ENCODE measurements at places on chromosomes 5 and 9.

DNA sequence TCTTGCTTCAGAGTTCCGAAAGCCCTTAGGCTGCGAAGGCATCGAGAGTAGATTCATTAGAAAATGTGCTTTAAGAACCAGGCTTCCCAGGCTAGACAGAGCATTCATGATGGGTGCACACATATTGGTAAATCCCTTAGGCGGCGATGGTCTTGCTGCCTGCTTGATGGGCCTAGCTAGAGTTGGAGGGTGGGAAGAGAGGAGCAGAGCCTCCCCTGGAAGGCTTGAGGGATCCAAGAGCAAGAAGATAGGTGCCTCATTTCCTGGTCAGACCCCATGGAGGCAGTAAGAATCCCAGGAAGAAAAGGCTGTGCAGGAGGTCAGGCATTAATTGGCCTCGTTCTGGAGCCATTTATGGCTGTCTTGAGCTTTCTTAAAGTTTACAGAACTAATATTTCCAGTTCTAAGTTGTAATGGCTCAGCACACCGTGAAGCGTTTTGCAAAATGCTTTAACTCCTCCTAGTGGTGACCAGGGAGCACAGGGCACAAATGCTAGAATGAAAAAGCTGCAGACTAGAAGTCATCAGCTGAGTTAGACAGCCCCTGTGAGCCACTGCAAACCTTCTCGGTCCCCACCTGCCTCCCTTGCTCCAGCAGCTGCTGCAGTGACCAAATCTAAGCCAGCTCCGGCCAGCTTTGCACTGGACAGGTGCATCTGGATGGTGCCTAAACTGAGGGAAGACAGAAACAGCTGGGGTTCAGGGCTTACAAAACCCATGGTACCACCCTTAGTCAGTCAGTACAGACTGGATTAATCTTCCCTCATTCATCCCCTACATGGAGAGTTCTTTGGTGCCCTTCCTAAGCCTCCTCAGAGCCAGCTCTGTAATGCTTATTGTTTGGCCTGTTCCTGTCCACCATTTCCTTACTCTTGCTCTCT, 14.7 kb downstream of the SLC45A2 start:
- DNase-seq: no peak

DNA sequence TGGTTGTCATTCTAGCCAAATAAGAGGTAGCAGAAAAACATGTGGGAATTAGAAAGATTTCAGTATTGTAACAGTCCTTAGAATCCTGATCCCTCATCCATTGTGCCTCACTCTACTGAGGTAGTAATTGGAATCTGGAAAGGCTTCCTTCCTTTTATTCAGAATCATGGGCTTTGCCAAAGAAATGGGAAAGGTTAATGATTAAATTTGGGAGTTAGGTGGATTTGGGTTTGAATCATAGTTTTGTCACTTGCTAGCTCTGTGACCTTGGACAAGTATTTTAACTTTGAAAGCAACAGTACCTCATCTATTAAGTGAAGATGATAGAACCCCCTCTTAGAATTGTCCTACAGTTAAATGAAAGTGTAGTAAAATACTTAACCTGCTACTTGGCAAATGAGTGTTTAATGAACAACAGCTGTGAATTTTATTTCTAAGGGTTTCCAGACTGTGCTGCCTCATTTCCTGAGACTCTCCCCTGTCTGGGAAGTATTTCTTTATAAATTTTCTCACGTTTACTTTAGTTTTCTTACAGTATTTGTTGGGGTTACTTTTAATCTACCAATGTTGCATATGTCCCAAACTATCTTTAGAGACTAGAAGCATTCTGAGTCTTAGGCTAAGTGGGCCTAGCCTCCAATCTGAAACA, 11.7 kb downstream of the SPDL1 start:
- no peak for DNase-seq

DNA sequence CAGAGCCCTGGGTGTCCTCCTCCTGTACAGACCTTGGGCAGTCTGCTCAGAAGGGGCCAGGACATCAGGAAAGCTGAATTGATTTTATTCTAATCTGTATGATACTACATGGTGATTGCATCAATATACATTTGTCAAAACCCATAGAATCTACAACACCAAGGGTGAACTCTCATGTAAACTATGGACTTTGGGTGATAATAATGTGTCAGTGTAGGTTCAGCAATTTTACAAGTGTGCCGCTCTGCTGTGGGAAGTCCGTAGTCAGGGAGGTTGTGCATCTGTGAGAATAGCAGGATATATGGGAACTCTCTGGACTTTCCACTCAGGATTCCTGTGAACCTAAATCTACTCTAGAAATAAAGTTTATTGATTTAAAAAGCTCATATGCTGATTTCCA, 155.3 kb upstream of the NFIL3 start:
- no peak for DNase-seq

DNA sequence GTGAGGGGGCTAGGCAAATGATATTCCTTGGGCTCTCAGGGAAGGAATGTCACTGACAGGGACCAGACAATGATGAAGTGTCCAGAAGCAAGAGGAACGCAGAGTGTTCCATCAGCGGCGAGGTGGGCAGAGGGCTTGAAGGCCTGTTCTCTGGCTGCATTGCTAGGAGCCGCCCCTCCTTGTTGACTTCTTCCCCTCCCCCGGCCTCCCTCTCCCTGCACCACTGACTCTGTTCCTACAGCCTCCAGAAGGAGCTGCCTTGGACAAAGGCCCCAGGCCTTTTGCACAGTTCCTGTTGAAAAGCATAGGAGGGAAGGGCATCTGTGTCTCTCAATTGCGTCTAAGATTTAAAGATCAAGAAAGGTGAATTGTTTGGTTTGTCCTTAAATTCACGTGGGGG, 12.4 kb downstream of the TLX3 start:
- DNase-seq: no peak

DNA sequence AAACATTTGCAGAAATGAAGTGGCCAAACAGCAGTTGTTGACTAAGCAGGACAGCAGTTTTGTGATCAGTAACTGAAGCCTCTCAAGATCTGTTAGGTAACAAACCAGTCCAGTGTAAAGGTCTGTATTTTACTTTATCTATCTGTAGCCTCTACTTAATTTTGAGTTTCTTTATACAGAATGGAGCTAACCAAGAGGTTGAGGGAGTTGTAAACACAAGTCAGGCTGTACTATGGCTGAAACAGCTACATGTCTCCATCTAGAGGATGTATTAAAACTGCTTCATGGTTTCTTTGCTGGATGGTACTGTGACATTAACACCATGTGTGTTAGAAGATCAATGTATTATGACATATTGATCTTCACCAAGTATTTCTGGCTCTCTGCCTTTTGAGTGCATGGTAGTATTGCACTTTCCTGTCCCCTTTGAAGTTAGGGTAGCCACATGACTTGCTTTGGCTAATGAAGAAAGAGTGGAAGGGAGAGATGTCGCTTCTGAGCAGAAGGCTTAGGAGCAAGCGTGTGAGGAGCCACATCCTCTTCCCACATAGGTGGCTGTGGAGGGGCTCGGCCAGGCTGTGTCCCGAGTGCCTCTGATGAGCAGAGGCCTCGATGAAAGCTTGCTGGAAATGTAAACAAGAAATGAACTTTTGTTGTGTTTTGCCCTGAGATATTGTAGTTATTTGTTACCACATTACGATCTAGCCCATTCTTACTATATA, 105.6 kb upstream of the PCA3 start:
- no peak for DNase-seq

DNA sequence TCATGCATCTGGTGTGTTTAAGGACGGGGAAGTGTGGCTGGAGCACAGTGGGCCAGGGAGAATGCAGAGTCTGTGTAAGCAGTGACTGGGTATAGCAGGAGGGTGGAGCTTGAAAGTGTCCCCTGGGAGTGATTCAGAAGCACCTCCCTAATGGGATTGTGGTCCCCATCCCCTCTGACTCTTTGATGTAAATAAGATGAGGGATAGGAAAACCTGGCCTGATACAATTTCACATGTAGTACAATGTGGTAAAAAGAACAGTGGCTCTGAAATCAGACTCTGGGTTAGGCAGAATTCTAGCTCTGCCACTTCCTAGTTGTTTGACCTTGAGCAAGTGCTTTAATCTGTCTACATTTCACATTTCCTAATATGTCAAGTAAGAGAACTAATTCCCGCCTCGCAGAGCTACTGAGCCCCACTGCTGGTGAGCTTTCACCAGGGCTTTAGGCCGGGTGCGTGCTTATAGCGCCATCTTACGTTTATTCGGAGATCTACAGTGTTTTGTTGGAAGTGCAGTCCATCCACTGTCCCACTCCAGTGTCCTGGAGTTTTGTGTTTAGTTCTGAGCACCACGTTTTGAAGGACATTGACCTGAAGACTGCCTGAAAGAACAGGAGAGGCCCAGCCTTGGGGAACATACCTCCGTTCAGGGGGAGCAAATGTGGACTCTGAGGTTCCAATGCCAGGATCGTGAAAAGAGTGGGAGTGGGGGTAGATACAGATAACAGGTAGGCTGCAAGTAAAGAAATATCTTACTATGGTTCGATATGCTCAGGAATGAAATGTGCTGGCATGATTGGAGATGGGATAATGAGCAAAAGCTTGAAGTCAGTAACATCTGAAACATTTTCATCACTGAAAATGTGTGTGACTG, 51.2 kb upstream of the TESK1 start:
- peak; percentile 18 for DNase-seq

GRCh38 chr9:112203536-112203935, 28.4 kb upstream of the SUSD1 start:
- no peak for DNase-seq

DNA sequence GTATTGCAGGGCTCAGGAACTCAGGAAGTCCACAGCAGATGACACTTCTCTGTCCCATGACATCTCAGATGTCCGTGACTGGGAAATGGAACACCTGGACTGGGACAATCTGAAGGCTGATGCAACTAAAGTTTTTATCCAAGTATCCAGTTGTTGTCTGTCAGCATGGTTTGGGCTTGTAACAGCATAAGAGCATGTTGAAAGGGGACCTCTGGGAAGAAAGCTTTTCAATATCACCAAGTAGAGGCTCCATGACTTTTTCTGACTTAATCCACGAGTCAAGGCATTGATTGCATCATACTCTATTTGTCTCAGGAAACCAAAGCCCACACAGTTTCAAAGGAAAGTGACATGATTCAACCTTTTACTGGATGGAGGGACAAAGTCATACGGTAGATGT, 807.7 kb downstream of the MTRR start:
- no peak for DNase-seq

- no peak for DNase-seq
These were observed 95.0 kb downstream of the NR6A1 start for GRCh38 chr9:124676159-124676551.

DNA sequence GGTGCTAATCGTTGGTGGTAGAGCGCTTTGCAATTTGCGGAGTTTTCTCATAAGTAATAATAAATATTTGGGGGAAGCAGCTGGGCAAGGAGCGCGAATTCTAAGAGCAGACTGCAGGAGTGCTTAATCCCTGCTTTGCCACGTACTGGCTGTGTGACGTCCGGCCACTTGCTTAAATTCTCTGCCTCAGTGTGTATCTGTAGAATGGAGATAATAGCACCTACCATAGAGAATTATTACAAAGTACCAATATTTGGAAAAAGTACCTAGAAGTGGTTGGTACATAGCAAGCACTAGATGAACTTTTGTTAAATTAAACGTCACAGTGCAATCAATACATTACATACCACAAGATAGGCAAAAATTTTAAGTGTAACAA, 598 bp upstream of the TMED7 start:
- no peak for DNase-seq

- no peak for DNase-seq
These were observed 154.8 kb upstream of the KLF9 start for GRCh38 chr9:70569070-70569772.

- no peak for DNase-seq
These were observed 6.7 kb downstream of the PTGS1 start for GRCh38 chr9:122377241-122378164.

DNA sequence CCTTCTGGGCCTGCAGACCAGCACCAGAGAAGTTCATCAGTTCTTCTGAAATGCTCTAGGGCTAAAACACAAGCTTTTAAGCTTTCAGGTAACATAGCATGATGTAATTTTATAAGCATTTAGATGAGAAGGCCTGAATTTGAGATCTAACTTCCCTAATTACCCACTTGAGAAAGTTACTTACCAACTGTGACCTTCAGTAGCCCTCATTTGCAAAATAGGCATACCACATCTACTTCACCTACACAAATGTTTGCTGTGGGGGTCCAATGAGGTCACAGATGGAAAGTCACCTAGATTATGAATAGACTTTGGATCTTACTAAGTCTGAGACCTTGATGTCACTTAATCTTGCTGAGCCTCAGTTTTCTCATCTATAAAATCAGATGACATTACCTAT, 36.5 kb downstream of the FBXO10 start:
- DNase-seq: no peak

DNA sequence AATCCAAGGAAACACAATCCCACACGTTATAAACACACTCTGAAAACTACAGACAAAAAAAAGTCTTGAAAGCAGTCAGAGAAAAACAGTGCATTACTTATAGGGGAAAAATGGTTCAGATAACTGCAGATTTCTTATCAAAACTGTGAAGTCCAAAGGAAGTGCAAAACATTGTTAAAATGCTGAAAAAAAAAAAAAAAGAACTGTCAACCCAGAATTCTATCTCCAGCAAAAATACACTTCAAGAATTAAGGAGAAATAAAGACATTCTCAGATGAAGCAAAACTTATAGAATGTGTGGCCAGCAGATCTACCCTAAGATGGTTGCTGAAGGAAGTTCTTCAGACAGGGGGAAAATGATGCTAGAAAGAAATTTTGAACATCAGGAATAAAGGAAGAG, 40.4 kb downstream of the ADAMTS2 start:
- DNase-seq: no peak

DNA sequence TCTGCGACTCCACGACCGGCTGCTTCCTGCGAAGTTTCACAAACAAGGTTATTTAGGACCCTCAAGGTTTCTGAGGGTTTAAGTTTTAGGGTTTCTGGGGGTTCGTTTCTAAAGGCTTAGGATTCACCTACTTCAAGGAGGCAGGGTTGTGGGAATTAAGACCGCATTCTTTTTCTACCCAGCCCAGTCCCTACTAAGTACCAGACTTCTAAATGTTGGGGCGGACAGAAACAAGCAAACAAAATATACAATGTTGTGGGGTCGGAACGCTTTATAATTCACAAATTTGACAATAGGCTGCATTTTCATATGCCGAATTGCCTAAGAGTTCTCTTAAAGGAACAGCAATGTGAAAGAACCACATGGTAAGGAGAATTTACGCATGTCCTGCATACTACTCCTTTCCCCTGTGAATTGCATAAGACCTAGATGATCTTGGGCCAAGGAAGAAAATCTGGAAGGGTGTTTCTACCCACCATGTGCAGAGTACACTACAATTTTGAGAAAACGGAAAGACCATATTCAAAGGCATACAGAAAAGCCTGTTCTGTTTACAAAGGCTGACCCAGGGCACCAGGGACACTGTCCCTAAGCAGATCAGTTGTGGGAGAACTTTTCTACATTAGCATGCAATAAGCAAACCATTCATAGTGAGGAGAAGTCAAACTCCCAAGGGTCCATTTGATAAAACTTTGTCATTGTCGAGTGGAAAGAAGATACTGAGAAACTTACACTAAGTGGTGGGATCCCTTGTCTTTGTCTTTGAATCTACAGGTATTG, 457.3 kb downstream of the RAB3C start:
- DNase-seq: no peak

DNA sequence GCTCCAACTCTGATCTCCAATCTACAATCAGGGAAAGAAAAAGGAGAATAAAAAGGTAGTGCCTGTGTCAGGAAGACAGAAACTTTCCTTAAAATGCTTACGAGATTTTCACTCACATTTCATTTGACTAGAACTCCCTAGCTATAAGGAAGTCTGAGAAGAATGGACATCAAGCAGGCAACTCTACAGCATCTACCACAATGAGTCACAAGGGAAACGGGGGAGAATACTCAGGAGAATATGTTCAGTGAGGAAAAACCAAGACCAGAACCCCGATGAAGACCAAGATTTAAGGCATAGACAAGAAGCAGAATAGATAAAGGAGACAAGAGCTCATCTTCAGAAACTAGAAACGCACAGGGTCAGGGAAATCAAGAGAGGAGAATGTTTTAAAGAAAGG, 9.0 kb upstream of the SETD9 start:
- DNase-seq: no peak

Data from activated CD4-positive, alpha-beta T cell treated with anti-CD3 and anti-CD28 coated beads, Interleukin-2, amount 50 U/mL, for 1 hour (primary cell).